ENCODE measurements at places on chromosomes 6 and 20.

GRCh38 chr6:53854843-53855567 is 60.2 kb downstream of the LRRC1 start:
- DNase-seq: no peak

DNA sequence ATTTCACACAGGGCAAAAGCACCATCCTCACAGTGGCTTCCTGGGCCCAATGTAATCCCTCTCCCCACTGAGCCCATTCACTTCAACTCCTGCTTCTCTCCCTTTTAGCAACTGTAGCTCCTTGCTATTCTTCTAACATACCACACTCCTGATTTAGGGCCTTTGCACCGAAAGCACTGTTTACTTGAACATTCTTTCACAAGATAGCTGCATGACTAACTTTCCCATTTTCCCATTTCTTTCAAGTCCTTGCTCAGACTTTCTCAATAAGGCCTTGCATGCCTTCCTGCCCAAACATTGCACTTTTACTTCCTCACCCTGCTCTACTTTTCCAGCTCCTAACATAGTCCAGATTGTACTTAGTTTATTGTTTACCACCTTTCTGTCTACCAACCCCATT is 73.0 kb downstream of the SHPRH start:
- peak; percentile 96 for DNase-seq

DNA sequence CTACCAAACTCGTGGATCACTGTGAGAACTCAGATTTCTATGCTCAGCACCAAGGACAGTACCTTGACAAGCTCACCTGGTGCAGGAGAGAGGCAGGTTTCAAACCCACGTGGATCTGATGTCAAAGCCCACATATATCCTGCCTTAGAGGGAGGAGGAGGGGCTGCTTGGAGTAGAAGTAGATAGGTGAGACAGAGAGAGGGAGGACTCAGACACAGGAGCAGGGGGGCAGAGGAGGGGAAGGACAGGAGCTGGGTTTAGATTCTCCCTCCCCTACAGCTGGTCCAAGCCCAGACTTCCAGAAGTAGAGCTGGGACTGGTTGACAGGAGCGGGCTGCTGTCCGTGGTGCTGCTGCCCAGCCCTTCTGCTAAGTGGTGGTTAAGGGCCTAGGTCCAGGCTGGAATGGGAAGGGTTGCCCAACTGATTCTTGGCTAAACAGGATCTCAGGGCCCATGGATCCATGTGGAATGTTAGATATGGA is 77.5 kb downstream of the CDH22 start:
- peak; percentile 43 for DNase-seq

GRCh38 chr6:5996714-5997419 is 9.9 kb downstream of the NRN1 start:
- peak; percentile 14 for DNase-seq

- DNase-seq: no peak
Observed at GRCh38 chr6:118646977-118647376, 4.4 kb downstream of the CEP85L start.

- no peak for DNase-seq
Observed at GRCh38 chr6:161171207-161171606, 102.7 kb downstream of the AGPAT4 start.

- DNase-seq: peak; percentile 81
Observed at GRCh38 chr6:150334790-150335783, 33.7 kb upstream of the IYD start.

GRCh38 chr6:34317172-34317477 is 68.3 kb upstream of the SMIM29 start:
- no peak for DNase-seq

GRCh38 chr6:31582230-31582643 is at the start of gene LTB:
TSS of gene LTB (minus strand) at chr6:31582424. CDS start at chr6:31582417, 7 bp downstream.
- no peak for DNase-seq

- DNase-seq: no peak
Observed at GRCh38 chr20:43940518-43941225, 26.0 kb downstream of the TOX2 start.

DNA sequence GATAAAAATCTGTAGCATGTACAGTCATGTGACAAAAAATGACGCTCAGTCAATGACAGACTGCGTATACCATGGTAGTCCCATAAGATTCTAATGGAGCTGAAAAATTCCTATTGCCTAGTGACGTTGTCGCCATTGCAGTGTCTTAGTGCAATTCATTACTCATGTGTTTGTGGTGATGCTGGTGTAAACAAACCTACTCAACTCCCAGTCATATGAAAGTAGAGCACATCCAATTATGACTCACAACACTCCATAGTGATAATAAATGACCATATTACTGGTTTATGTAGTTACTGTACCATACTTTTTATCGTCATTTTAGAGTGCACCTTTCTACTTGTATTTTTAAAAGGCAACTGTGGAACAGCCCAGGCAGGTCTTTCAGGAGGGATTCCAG is 45.0 kb downstream of the TFAP2A start:
- peak; percentile 75 for DNase-seq

DNA sequence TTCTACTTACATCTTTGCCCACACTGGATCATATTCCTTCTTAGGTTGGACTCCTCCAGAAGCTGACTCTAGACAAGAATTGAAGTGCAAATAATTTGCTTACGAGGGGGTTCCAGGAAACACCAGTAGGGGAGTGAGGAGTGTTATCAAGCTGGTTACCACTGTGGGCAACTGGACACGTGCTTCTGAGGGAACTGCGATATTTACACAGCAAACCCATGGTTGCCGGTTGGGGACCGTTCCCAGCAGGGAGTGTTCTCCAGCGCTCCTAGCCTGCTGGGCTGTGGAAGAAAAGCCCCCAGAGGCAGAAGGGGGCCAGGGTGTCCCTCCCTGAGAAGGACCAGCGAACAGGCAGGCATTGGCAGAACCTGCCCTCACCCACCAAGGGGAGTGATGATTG is 21.7 kb downstream of the MDFI start:
- no peak for DNase-seq

DNA sequence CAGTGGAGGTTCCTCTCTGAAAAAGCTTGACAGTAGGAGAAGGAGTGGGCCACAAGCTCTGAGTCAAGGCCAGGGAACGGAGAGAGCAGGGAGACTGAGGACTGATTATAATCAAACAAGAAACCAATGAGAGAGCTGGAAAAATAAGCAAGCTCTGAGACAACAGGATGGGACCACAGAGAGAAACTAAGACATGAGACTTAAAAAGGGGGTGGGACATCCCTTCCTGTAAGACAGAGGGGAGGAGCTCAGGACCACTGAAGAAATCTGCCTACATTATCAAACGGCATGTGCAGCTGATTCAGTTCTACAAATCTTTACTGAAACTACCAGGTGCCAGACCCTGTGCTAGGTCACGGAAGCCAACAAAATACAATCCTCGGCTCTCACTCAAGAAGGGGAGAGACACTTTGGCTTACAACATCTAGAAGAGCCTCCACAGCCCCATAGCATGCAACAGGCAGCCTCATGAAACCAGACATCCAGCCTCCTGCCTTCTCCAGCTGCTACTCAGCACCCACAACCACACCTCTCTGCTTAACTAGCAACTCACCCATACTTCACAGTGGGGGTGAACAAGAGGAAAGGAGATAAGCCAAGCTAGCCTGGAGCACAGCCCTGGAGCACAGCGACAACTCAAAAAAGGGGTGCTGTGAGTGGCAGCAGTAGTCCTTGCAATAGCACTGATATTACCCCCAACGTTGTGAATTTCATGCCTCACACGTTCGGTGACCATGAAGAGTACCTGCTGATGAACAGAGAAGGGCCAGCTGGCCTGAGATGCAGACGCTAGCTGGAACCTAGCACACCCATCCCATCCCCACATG is 39.1 kb upstream of the ANKRD60 start:
- DNase-seq: no peak

DNA sequence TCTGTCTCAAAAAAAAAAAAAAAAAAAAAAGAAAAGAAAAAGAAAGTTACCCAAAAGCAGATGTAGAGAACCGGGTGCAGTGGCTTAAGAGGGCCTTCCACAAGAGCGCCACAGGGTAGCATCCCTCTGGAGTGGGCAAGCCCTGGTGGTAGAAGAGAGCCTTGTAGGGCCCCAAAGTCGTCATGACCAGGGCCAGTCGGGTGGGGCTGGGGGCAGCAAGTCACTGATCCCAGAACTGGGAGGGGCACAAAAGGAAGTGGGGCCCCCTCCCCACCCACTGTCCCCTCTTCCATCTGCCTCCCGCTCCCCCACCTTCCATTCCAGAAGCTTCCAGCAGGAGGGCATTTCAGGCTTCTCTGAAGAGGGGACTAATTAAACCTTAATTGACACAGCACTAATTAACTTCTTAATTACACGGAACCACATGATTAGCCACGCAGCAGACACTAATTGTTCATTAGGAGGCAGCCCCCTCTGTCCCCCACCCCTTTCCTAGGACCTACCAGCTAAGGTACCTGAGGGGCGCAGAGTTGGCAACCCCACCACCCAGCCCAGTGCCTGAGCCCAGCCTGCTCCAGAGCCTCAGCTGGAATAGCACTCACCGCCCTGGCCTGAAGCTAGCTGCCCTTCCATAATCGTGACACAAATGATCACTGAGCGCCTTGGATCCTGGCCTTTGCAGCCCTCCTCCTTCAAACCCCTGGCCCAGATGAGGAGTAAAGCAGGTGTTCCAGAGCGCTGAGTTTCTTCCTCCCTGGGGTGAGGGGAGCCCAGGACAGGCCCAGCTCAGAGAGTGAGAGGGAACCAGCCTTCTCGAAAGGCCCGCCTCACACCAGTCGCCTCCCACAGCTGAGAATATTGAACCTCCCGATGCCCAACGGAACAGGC is 34.8 kb downstream of the MDFI start:
- no peak for DNase-seq

DNA sequence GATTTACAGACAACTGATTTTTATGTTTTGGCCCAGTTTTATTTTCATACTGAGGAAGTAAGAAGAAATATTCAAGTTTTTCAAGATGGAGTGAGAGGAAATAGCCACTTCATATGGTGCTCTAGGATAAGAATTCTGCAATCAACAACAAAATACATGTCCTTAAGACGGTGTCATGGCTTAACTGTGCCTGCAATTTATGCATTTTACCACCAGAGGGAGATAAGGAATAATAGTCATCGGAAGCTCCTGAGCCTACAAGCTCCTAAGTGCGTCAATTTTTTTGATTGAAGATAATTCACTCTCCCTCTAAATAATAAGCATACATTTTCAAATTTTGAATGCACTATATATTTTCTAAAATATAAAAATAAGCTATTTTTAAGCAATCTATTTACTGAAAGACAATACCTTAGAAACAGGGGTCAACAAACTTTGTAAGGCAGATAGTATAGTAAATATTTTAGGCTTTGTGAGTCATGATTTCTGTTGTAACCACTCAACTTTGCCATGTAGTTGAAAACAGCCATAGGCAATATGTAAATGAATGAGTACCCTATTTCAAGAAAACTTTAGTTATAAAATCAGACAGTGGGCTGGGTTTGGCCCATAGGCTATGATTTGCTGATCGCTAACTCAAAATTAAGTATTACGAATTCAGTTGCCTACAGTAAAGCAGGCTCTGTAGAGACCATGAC is 230.9 kb upstream of the DTNBP1 start:
- peak; percentile 65 for DNase-seq

- DNase-seq: peak; percentile 47
Observed at GRCh38 chr6:95614094-95614493, 36.8 kb downstream of the MANEA start.

DNA sequence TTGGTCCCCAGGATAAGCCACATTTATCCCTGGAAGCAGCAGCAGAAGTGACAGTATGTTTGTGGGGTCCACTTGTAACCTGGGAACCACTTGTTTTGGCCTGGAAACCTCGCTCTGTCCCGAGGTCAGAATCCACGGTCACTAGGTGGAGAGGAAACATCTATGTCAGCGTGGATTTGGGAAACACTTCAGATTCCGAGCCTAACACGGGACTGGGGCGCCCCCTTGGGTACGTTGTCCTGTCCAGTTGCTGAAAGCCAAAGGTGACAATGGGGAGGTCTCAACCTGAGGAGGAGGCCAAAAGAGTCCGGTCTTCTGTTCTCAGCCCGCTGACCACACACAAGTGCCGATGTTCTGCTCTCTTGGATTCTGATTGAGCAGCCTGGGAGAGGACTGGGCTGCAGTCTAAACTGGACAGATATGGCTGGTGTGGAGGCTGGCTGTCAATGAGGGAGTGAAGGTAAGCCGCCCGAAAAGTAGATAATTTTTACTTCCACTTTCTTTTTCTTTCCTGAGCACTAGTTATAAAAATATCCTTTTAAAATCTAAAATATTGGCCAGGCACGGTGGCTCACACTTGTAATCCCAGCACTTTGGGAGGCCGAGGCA is 4.9 kb upstream of the ZFP57 start:
- DNase-seq: no peak

- DNase-seq: no peak
Observed at GRCh38 chr6:34159844-34160243, 14.0 kb upstream of the GRM4 start.

DNA sequence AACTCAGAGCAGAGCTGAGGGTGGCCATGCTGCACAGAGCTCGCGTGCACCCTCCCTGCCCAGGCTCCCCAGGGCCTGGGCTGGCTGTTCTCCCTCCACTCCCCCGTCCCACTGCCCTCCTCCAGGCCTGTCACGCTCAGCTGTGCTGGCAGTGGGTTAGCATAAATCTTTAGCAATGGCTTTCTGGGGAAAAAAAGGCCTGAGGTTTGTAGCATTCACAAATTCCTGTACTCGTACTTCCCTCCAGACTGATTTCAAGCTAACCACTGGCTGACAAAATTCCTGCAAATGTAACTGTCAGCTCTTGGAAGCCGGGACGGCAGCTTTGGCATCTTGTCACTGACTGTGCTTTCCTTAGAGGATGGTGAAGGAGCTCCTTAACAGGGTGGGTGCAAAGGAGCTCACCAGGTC is 22.3 kb upstream of the SMOC2 start:
- DNase-seq: no peak

- DNase-seq: no peak
Observed at GRCh38 chr6:85143676-85144075, 306.2 kb upstream of the NT5E start.

DNA sequence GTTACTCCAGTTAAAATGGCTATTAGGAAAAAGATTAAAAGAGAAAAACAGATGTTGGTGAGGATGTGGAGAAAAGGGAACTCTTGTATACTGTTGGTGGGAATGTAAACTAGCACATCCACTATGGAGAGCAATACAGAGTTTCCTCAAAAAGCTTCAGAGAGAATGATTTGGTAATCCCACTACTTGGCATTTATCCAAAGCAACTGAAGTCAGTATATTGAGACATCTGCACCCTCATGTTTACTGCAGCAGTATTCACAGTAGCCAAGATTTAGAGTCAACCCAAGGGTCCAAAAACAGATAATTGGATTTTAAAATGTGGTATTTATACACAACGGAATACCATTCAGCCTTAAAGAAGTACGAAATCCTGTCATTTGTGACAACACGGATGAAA is 469.5 kb downstream of the QKI start:
- DNase-seq: peak; percentile 50

GRCh38 chr6:134058622-134059366 is 6.4 kb upstream of the SLC2A12 start:
- DNase-seq: no peak

GRCh38 chr20:50475681-50476292 is 34.4 kb upstream of the PTPN1 start:
- peak; percentile 67 for DNase-seq

DNA sequence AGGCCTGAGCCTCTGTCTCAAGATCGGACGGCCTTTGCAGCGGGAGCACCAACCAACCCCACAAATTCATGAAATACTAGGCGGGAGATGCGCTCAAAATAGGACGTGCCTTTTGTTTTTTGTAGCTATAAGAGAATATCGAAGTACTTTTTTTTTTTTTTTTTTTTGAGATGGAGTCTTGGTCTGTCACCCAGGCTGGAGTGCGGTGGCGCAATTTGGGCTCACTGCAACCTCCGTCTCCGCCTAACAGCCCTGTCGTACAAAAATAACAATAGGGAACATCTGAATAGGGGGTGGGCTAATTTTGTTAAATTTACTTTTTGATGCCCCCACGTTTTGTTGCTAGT is 5.9 kb upstream of the TUBB2A start:
- DNase-seq: peak; percentile 57

GRCh38 chr6:7671076-7671475 is 54.8 kb upstream of the BMP6 start:
- peak; percentile 32 for DNase-seq

Data from iris pigment epithelial cell (primary cell).